Activated naive CD8-positive, alpha-beta T cell treated with anti-CD3 and anti-CD28 coated beads for 36 hours (primary cell): ENCODE measurements at places on chromosomes 6 and 20. TPM values are rescaled to one million over a fixed set of nuclear protein-coding genes. Genes with fewer than 3 reads are reported as not detected.

Gene NHSL1
- total RNA-seq: 0.68 TPM

Gene COL10A1
- total RNA-seq: not detected

Gene GTSF1L
- not detected for total RNA-seq

Gene PRR18
- 0.08 TPM for total RNA-seq

Gene PNPLA1
- total RNA-seq: not detected

Gene HUS1B
- 1.0 TPM for total RNA-seq

Gene PPP1R11
- 37.4 TPM for total RNA-seq

Gene CRISP3
- not detected for total RNA-seq

Gene GPR63
- 0.85 TPM for total RNA-seq

DNA sequence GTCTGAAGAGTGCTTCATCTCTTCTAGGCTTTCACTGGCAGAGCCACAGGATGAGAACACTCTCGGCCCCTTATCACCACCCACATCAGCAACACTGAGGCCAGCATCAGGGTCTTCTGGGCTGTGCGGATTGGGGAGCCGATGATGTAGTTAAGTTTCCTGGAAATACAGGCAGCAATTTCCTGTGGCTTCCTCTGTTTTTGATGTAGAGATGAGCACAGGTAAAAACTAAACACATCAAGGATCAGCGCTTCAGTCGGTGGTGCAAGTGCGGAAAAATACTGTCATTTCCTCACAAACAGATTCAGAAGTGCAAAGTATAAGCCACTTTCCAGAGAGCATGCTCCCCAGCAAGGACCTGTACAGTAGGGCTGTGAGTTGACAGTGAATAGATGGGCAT is 62.6 kb downstream of the BACH2 start:
- H3K27me3 ChIP-seq: no peaks in the 10 kb centered on the region
- peak overlapping the region; percentile 65 for H3K4me3 ChIP-seq
- DNase-seq: peak; percentile 83
- H3K4me1 ChIP-seq: peaks cover 93% of the 10 kb centered on the region
- peaks cover 76% of the 10 kb centered on the region for H3K36me3 ChIP-seq
- H3K27ac ChIP-seq: peak overlapping the region; percentile 99

- H3K4me3 ChIP-seq: no peak overlapping the region
- peak; percentile 5 for DNase-seq
- H3K4me1 ChIP-seq: peaks cover 10% of the 10 kb centered on the region
- H3K27ac ChIP-seq: peak overlapping the region; percentile 54
- no peaks in the 10 kb centered on the region for H3K27me3 ChIP-seq
Measured at GRCh38 chr20:33370291-33370690, 31.0 kb downstream of the CDK5RAP1 start.

- H3K4me3 ChIP-seq: peak overlapping the region; percentile 95
- no peaks in the 10 kb centered on the region for H3K27me3 ChIP-seq
- DNase-seq: peak; percentile 83
Measured at GRCh38 chr6:30686908-30687658, 638 bp upstream of the PPP1R18 start.

DNA sequence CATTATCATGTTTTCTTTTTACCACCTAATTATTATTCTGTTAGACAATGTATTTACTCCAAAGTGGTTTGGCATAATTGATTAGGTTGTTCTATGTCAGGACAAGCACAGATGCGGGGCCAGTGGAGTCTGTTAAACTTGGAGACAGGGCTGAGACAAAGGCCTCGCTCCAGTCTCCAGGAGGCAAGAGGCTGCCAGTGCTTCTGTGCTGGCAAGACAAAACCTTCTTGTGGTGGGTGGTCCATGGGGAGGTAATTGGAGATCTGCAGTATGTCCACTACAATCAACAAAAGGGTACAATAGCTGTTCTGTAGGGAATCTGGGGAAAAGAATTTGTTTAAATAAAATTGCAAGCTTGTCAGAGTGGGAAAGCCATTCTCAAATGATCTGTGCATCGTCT is 677.2 kb upstream of the SLC35B3 start:
- H3K4me1 ChIP-seq: no peaks in the 10 kb centered on the region
- H3K27ac ChIP-seq: no peak overlapping the region
- H3K36me3 ChIP-seq: no peaks in the 10 kb centered on the region
- H3K4me3 ChIP-seq: no peak overlapping the region

DNA sequence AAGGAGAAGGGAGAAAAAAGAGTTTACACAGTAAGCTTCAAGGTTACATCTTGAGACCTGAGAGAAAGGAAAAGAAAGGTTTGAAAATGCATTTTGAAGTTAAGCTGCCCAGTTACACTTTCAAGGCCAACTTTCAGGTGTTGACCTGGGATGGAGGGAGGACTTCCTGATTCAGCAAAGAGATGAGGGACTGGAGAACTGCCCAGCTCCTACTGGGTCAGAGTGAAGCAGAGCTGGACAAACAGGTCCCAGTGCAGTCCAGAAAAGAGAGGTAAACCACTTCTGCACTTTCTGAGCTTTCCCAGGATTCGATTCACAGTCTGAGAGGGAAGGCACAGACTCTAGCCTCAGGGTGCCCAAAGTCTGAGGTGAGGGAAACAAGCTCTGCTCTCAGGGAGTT is 6.0 kb upstream of the TJAP1 start:
- DNase-seq: no peak
- H3K27me3 ChIP-seq: peaks cover 24% of the 10 kb centered on the region
- H3K27ac ChIP-seq: no peak overlapping the region
- no peak overlapping the region for H3K4me3 ChIP-seq
- no peaks in the 10 kb centered on the region for H3K4me1 ChIP-seq
- no peaks in the 10 kb centered on the region for H3K36me3 ChIP-seq

DNA sequence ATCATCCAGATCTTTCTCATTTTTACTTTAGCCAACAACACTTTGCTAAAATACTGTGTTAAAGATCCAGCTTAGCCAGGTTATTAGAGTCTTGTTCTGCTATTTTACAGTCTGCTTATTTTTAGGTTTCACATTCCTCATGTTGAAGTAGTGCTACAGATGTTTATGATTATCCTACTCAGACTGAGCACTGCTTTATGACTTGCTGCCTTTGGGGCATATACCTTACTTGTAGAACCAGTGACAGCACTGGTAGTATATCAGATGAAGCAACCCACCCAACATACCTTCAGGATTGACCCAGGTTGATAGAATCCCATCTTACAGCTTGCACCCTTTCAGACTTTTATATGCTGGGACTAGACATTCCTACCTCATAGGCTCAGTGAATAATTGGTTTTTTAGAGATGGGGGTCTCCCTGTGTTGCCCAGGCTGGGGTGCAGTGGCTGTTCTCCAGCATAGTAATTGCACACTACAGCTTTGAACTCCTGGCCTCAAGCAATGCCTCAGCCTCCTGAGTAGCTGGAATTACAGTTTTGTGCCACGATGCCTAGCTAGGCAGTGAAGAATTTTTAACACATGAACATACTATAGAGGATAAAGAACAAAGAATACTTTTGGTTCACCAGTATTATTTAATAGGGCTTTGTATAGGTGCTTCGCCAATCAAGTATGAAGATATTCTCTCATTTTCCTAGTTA is 63.8 kb upstream of the DYNLRB1 start:
- H3K27ac ChIP-seq: no peak overlapping the region
- H3K4me3 ChIP-seq: no peak overlapping the region
- no peak for DNase-seq
- H3K4me1 ChIP-seq: no peaks in the 10 kb centered on the region
- no peaks in the 10 kb centered on the region for H3K27me3 ChIP-seq

- no peak for DNase-seq
- no peaks in the 10 kb centered on the region for H3K4me1 ChIP-seq
- H3K36me3 ChIP-seq: no peaks in the 10 kb centered on the region
Measured at GRCh38 chr20:24729896-24730605, 219.0 kb upstream of the CST7 start.

- no peak overlapping the region for H3K4me3 ChIP-seq
- DNase-seq: no peak
- no peaks in the 10 kb centered on the region for H3K4me1 ChIP-seq
Measured at GRCh38 chr6:165071906-165072305, 237.5 kb downstream of the C6orf118 start.

DNA sequence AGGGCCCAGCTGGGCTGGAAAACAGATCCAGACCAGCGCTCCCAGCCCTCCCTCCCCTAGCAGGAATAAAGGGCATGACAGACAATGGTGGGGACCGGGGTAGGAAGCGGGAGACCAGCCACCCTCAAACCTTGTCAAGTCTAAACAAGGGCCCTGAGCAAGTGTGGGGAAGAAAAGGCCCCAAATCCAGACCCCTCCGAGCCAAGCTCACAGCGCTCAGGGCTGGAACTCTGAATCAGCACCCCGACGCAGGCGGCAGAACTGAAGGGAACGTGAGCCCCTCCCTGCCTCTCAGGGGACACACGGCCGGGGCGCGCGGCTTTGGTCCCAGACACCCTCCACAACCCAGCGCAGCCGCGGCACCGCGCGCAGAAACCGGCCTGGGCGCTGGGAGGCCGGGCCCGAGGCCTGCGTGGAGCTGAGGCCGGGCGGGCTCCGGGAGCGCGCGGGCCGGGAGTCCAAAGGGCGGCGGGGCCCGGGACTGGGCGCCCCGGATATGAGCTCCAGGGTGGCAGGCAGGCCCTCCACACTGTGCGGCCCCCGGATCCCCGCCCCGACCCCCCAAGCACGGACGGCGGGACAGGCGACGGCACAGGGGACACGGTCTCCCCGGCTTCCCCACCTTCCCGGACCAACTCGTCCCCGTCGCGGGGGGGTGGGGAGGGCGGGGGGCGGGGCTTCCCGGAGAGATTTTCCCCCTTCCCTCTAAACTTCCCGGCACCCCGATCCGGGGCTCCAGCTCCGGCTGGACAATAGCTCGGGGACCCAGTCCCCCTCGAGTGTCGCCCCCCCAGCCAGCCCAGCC is 641 bp downstream of the TEAD3 start:
- H3K4me3 ChIP-seq: peak overlapping the region; percentile 44
- H3K27me3 ChIP-seq: peaks cover 8% of the 10 kb centered on the region
- H3K27ac ChIP-seq: no peak overlapping the region
- DNase-seq: no peak
- H3K4me1 ChIP-seq: peaks cover 8% of the 10 kb centered on the region
- peaks cover 3% of the 10 kb centered on the region for H3K36me3 ChIP-seq

DNA sequence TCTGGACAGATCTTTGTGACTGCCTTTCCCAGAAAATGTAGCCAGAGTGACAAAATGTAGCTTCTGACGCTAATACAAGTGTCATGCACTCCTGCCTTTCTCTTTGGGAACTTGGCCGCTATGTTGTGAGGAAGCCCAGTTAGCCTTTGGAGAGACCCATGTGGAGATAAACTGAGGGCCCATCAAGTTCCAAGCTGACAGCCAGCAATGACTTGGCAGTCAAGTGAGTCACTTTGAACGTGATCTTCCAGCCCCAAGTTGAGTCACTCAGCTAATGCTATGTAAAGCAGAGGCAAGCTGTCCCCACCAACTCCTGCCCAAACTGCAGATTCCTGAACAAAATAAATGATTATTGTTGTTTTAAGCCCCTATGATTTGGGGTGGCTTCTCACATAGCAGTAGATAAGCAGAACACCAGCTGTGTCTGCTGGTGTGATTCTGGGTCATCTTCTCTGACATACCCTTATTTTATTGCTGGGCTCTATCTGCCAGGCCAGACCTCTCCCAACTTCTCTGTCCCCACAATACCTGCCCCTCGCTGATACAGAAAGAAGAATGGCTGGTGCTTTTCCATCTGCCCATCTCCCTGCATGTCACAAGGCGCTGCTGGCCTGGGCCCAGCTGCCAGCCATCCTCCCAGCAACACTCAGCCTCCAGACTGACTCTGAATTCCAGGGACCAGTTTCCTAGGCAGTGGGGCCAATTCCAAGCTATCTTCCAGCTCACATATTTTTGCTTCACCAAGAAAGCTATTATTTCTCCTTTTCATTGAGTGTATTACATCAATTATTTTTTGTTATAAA is 274.8 kb downstream of the LRFN2 start:
- no peak overlapping the region for H3K4me3 ChIP-seq
- H3K27me3 ChIP-seq: peaks cover 32% of the 10 kb centered on the region
- no peak for DNase-seq
- peaks cover 3% of the 10 kb centered on the region for H3K4me1 ChIP-seq
- H3K27ac ChIP-seq: no peak overlapping the region

DNA sequence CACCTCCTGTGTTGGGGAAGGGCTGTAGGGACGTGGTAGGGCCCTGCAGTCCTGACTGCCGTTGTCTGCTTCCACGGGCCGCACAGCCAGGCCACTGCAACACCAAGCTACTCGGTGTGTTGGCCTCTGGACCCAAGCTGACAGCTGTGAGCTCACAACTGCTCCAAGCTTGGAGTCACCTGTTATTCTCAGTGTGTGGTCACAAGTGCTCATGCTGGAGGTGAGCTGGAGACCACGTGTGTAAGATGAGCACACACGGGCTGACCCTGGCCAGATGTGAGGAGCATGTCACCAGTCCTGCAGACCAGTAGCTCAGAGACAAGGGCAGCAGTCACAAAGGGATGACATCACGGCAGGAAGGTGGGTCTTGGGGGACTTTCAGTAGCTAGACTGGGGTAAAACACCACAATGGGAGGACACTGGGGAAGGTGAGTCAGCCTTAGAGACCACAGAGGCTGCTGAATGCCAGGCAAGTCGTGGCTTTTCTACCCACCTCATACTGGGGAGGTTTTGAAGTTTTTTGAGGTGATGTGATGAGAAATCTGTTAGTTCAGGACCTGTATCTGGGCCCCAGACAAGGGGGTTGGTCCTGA is 87.3 kb downstream of the FAM120B start:
- H3K36me3 ChIP-seq: peaks cover 24% of the 10 kb centered on the region
- peaks cover 7% of the 10 kb centered on the region for H3K4me1 ChIP-seq
- H3K27ac ChIP-seq: peak overlapping the region; percentile 67

- no peak overlapping the region for H3K4me3 ChIP-seq
- no peak for DNase-seq
- no peaks in the 10 kb centered on the region for H3K27me3 ChIP-seq
- H3K27ac ChIP-seq: peak overlapping the region; percentile 31
Measured at GRCh38 chr6:125811259-125811658, 20.5 kb downstream of the NCOA7 start.

DNA sequence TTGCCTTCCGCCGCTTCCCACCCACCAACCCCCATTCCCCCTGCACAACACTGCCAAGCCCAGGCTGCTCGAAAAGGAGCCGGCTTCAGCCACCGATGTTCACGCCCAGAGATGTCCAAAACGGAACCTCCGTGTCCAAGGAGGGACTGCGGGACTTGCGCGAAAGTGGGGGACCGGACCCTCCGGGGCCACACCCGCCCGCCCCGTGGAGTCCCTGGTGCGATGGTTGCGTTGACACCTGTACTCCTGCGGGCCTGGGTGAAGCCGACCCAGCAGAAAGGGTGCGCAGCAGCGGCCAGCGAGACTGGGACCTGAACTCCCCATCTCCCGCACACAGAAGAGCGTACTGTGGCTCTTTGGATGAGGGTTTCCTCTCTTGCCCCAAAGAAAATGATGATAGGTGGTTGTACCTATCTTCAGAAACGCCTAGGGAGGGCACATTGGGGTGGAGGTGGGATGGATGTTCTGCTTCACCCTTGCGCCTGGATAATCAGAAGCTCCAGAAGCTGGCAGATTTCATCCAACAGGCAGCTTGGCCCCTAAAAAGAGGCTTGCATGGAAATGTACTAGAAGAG is 1.9 kb upstream of the VGLL2 start:
- DNase-seq: no peak
- H3K4me3 ChIP-seq: no peak overlapping the region
- H3K36me3 ChIP-seq: no peaks in the 10 kb centered on the region
- H3K27ac ChIP-seq: no peak overlapping the region

GRCh38 chr20:46938434-46938833 is 43.8 kb downstream of the EYA2 start:
- no peaks in the 10 kb centered on the region for H3K36me3 ChIP-seq
- no peaks in the 10 kb centered on the region for H3K4me1 ChIP-seq
- no peak overlapping the region for H3K4me3 ChIP-seq
- DNase-seq: no peak
- H3K27me3 ChIP-seq: no peaks in the 10 kb centered on the region
- H3K27ac ChIP-seq: no peak overlapping the region

GRCh38 chr20:41176711-41177552 is 39.6 kb downstream of the PLCG1 start:
- no peak for DNase-seq
- H3K27me3 ChIP-seq: no peaks in the 10 kb centered on the region
- H3K4me1 ChIP-seq: peaks cover 28% of the 10 kb centered on the region
